ENCODE measurements at places on chromosomes 1 and 21.

- DNase-seq = no peak
Measured at GRCh38 chr1:27481994-27482620, 7.9 kb downstream of the WASF2 start.

DNA sequence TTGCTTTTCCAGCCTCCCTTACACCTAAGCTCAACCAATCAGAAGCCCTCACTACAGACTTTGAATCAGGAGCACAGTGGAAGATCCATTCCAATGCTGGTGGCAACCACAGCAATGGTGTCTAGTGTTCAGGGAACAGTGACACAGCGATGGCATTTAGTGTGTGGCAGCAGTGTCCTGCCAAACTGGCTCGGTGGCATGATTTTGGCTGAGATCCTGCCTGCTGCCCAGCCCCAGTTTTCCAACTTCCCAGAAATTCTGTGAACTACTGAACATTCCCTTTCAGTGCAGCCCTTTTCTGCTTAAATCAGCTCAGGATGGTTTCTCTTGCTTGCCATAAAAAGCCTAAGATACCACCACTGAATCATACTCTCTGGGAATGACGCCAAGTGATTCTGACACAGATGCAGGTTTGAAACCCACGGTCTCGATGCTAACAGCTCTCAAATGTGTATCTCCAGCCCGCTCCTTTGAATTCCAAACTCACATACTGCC, 8.8 kb downstream of the ASAP3 start:
- no peak for DNase-seq

DNA sequence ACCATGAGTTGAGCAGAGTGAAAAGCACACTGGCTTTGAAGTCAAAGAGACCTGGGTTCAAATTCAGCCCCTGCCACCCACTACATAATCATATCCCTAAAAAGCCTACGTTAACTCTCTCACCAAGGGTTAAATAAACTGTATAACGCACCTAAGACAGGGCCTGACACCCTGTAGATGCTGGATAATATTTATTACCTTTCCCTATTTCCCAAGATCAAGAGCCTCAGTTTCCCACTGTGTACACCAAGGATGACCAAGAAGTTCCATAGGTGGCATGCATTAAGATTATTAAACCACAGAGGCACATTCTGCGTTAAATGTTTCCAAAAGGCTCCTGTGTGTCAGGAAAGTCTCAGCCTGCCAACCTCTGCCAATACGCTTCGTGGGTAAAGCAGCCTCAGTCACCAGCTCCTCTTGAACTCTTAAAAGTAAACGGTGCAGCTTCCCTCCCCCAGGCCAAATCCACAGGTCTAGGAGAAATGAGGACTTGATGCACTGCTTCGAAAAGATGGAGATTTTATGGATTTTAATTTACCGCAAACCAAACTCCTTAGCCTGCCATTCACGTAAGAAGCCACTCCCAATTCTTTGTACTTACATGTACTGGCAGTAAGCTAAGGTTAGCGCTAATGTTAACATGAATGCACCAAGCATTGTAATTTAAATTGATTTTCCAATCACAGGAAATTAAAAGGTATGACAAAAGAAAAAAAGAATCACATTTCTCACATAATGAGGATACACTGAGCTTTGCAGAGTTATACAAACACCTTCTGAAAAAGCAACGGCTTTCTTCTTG, 2.6 kb downstream of the USP24 start:
- DNase-seq = no peak

GRCh38 chr1:27863538-27863915, 8.8 kb upstream of the THEMIS2 start:
- no peak for DNase-seq

GRCh38 chr1:90952906-90953305, 68.9 kb downstream of the ZNF644 start:
- DNase-seq = no peak

DNA sequence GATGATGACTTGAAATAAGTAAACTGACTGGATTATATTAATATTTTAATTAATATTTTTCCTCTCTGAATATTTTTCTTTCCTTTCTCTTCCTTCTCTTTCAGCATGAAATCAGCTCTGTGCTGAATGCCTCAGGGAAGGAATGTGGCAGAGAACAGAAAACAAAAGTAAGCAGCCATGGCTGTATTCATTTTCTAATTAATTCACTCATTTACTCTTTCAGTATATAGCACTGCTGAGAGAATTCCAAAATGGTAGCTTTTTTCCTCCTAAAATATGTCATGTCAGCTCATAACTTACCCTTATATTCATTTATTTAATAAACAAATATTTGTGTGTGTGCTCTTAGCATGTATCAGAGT, 522.5 kb downstream of the PTPRC start:
- no peak for DNase-seq

GRCh38 chr1:230884646-230885045, 16.3 kb upstream of the C1orf198 start:
- no peak for DNase-seq

DNA sequence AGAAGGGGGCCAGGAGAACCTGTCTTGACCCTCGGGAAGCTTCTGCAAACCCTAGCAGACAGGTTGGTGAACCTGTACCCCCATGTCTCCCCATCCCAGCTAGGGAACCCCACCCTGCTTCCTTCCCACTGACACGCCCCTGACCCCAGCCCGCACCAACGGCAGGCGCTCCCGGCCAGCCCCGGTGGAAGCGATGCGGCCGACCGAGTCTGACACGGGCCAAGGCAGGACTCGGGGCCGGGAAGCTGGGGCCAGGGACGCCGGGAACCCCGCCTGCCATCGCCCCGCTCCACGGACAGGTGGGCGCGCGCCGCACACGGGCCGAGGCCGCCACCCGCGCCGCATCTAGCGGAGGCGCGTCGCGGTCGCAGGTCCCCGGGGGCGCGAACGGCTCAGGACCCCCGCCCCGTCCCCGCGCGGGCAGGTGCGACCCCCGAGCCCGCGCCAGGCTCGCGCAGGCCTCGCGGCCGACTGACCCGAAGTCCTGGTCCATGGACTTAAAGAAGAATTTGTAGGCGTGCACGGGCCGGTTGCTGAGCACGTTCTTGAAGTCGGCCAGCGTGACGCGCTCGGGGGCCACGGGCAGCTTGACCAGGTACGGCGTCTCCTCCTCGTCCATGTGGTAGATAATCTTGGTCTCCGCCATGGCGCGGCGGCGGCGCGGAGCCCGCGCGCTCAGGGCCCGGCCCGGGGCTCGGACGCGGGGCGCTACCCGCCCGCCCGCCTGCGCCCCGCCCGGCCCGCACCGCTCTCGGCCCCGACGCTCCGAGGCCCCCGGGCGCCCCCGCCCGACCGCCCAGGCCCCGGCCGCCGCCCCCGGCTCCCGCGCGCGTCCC, 580 bp downstream of the DVL1 start:
- no peak for DNase-seq

GRCh38 chr1:19210772-19211549, 895 bp upstream of the UBR4 start:
- no peak for DNase-seq

DNA sequence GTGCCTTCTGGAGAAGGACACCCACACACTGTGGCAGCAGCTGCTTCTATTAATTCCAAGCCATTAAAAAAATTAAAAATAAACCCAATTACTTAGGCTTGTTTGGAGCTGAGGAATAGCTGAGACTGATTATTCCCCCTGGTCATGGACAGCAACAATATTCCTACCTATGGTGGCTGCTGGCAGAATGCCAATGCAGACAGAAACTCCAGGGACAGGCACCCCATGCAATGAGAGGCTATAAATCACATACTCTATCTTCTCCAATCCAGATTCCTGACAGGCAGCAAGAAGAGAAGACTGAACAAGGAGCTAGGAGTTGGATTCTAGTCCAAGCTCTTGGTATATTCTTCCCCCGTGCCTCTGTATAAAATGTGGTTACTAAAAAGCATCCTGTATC, 275.4 kb upstream of the BEND5 start:
- no peak for DNase-seq

DNA sequence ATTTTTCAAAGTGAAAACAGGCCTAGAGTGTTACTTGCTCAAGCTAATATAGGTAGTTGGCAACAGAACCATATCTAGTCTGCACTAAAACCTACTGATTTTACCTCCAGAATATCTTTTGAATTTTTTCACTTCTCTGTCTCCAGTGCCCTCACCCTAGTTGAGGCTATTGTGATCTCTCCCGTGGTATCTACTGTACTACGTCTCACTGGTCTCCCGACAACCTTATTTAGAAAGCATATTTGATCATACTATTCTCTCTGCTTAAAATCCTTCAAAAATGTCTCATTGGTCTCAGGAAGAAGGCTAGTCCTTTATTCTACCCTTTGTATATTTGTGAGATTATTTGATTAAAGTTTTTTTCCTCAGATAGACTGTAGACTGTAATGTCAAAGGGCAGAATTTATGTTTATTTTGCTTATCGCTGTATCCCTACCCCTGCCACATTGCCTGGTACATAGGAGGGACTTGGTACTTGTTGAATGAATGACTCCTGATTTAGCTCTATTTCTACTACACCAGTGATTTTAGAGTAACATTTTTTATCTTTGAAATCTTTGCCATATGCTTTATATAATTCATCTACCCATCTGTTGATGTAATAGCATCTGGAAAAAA, 135.5 kb upstream of the KIAA1614 start:
- DNase-seq = no peak

GRCh38 chr1:226627924-226628611, 79.5 kb downstream of the STUM start:
- DNase-seq = no peak

DNA sequence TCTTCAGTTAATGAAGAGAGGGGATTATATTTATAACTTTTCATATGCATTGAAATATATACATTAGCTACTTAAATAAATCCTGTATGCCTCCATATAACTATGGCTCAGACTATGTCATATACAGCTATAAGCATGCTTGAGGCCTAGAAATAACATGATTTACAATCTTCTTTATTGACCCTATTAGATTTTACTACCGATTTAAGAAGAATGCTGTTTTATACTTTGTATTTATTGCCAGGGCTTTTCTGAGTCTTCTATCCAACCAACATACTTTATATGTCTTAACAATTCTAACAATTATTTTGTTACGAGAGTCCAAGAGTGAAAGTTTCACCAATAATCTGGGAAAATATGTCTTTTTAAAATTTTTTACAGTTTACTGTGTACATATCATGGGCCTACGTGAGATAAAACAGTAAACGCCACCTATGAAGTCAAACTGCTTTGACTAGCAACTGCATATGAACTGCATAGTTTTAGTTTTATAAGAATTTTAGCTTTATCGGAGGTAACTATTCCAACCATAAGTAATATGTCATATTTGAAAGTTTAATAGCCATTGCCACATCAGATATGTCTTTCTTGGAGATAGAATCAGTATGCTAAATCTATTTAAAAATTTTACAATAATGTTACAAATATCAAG, 861.0 kb downstream of the USP25 start:
- no peak for DNase-seq

DNA sequence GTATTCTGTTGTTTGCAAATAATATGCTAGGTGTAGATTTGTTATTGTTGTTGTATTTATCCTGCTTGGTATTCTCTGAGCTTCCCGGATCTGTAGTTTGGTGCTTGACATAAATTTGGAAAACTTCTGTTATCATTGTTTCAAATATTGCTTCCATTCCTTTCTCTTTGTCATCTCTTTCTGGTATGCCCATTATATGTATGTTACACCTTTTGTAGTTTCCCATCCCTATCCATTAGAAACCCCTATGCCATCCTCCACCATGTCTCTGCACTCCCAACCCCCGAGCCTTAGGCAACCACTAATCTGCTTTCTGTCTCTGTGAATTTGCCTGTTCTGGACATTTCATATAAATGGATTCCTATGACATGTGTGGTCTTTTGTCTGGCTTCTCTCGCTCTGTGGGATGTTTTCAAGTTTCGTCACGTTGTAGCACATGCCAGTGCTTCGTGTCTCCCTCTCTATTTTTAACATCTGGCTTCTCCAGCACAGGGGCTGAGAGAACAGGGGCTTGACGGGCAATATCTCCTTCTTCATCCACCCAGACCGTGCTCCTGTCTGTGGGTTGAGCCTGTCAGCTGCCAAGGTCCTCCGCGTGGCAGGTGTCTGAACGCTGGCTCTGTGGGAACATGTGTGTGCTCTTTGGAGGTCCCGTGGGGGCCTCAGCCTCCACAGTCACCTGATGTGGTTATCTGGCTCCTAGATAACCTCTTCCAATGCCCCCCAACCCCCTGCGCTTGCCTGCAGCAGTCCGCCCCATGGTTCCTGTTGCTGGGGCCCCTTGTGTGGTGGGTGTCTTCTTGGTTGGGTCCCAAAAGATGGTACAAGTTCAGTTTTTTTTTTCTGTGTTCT, 32.8 kb upstream of the MAN1C1 start:
- DNase-seq = no peak

GRCh38 chr1:14578156-14578555, 20.3 kb upstream of the KAZN start:
- DNase-seq = no peak

DNA sequence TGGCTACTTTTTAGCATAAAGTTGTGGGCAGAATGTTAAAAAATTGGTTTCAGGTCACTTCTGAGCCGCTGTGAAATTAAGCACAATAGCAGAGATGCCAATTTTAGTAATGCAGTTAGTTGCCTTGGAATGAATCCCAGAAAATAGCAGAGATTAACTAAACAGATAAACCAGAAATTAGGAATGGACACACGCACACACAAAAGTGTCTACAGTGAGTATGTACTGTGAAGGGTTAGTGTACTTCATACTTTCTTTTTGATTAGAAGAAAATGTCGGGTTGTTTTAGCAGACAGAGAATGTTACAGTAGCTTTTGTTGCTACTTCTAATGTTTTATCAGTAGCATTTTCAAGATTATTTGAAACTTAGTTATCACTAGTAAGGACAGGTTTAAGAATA, 106.7 kb downstream of the LEPR start:
- no peak for DNase-seq

GRCh38 chr1:203477748-203478147, 2.1 kb downstream of the PRELP start:
- DNase-seq = no peak

- no peak for DNase-seq
Measured at GRCh38 chr1:74771913-74772515, 39.1 kb downstream of the TYW3 start.

DNA sequence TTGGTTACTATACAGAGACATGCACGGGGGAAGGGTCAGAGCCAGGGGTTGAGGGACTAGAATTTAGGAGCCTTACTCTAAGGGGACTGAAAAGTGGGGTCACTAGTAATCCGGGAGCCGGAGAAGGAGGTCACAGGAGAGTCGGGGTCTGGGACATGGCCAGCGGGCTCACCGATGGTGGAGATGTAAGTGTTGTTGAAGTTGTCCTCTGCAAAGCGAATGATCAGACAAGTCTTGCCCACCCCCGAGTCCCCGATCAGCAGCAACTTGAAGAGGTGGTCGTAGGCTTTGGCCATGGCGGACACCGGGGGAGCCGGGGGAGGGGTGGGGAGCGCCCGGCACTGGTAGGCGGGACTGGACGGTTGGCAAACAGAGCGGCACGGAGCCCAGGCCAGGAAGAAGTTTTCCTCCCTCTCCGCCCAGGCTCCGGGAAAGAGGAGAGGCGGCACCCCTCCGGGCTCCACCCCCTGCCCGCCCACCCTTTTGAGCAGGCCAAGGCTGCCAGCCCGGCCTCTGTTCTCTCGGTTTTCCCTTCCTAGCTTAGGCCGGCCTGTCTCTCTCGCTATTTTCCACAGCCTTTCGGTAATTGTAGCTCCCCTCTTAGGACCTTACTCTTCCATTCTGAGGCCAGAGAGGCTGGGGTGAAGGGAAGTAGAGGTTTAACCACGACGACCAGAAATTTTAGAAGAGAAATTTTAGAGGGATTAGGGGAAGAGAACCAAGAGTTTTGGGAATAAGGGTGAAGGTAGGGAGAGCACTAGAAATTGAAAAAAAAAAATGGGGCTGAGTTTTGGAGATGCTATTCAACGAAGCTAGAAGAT, at the start of gene RAB13:
Gene RAB13 (minus strand): TSS at position 399 of the 821 bp plus-strand sequence. CDS start 103 bp downstream, at position 296.
- DNase-seq = no peak
